ENCODE measurements at places on chromosomes 4 and X.

- peaks cover 8% of the 10 kb centered on the region for H3K27me3 ChIP-seq
- no peaks in the 10 kb centered on the region for H3K36me3 ChIP-seq
- no peak overlapping the region for H3K4me3 ChIP-seq
- DNase-seq: no peak
- H3K4me1 ChIP-seq: peaks cover 3% of the 10 kb centered on the region
These were observed 135.2 kb downstream of the ARSF start for GRCh38 chrX:3176439-3176820.

DNA sequence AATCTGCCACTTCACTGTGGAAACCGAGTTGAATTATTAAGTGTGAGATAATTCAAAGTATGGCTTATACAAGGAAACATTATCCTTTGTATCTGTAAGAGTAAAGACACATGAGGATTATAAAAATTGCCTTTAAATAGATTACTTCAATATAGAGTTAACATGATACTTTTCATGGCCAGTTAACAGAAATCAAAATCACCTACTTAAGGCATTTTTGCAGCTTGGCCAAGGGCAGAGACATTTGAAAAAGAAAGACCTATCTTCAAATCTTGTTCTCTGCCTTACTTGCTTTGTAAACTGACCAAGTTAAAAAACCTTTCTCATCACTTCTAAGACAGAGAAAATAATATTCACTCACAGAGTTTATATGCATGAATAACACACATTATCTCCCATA, 44.9 kb upstream of the GUCY1B1 start:
- no peak for DNase-seq
- H3K27me3 ChIP-seq: no peaks in the 10 kb centered on the region
- H3K36me3 ChIP-seq: peaks cover 10% of the 10 kb centered on the region
- no peak overlapping the region for H3K4me3 ChIP-seq
- H3K4me1 ChIP-seq: no peaks in the 10 kb centered on the region

DNA sequence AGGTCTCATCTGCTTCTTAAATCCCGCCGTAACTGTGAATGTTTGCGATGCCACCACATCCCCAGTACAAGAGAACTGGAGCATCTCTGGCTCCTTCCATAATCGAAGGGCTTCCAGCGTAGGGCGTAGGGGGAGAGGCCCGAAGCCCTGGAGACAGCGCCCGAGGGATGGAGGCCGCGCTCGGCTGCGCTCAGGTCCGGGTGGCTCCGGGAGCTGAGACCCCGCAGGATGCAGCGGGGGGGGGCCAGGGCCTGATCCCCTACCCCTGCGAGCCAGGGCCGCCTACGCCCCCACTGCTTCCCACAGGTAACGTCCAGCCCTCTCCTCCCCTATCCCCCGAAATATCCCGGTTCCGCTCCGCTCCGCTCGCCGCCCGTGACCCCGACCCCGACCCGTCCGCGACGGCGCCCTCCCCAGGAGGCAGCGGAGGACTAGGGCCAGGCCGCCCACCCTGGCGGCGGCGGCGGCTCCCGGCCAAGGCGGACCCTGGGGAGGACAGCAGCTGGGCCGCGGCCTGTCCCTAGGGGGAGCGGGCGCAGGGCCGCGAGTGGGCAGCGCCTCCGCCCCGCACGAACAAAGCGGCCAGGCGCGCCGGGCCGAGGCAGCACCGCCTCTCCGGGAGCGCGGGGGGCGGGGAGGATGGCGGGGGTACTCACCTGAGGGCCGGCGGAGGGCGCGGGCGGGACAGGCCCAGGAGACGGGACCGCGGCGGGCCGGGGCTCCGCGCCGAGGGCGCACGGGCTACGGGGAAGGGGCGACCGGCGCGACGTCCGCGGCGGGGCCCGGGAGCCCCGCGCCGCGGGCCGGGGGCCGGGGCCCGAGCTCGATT, 723 bp downstream of the WDFY3 start:
- H3K27ac ChIP-seq: peak overlapping the region; percentile 96
- no peaks in the 10 kb centered on the region for H3K27me3 ChIP-seq
- DNase-seq: peak; percentile 59
- peaks cover 6% of the 10 kb centered on the region for H3K36me3 ChIP-seq
- H3K4me3 ChIP-seq: peak overlapping the region; percentile 91

GRCh38 chr4:25842229-25842845, 20.5 kb downstream of the SEL1L3 start:
- no peaks in the 10 kb centered on the region for H3K4me1 ChIP-seq
- H3K4me3 ChIP-seq: no peak overlapping the region
- no peaks in the 10 kb centered on the region for H3K27me3 ChIP-seq
- H3K27ac ChIP-seq: no peak overlapping the region

GRCh38 chr4:168421671-168422070, 58.6 kb downstream of the DDX60L start:
- H3K27me3 ChIP-seq: no peaks in the 10 kb centered on the region
- no peaks in the 10 kb centered on the region for H3K36me3 ChIP-seq

DNA sequence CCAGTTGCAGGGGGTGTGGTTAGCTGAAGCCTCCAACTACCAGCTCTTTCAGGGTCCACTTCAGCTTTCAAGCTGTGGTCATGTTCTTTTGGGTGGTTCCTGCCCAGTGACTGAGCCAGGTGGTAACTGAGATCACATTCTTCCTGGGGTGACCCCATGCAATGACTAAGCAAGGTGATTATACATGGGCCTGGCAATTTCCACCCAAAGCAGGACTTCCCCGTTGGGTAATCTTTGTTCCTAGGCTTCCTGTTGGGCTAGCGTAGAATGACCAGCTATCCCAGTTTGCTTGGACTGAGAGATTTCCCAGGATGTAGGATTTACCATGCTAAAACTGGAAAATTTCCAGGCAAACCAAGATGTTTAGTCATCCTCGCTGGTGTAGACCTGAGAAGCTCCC, 18.4 kb upstream of the MAGEB17 start:
- H3K4me1 ChIP-seq: no peaks in the 10 kb centered on the region
- H3K36me3 ChIP-seq: no peaks in the 10 kb centered on the region
- no peak overlapping the region for H3K4me3 ChIP-seq
- H3K27me3 ChIP-seq: peaks cover 4% of the 10 kb centered on the region

DNA sequence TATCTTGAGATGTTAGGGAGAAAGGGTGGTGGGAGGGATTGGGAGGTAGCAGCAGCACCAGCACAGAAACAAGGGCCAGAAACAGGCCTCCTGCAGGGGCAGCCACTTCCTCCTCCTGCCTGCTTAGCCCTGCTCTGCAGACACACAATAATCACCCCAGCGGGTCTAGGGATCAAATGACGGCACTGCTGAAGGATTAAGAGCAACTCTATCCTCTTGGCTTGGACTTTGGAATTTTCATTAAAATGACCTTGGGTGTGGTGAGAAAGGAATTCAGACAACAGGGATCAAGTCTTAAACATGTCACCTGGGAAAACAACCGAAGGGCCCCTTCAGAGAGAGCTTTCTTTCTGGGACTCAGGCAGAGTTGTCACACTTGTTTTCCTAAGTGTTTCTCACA, 353.4 kb downstream of the SPRY1 start:
- no peaks in the 10 kb centered on the region for H3K36me3 ChIP-seq
- no peak overlapping the region for H3K4me3 ChIP-seq
- H3K27ac ChIP-seq: peak overlapping the region; percentile 57
- H3K27me3 ChIP-seq: no peaks in the 10 kb centered on the region
- no peak for DNase-seq
- H3K4me1 ChIP-seq: peaks cover 20% of the 10 kb centered on the region

DNA sequence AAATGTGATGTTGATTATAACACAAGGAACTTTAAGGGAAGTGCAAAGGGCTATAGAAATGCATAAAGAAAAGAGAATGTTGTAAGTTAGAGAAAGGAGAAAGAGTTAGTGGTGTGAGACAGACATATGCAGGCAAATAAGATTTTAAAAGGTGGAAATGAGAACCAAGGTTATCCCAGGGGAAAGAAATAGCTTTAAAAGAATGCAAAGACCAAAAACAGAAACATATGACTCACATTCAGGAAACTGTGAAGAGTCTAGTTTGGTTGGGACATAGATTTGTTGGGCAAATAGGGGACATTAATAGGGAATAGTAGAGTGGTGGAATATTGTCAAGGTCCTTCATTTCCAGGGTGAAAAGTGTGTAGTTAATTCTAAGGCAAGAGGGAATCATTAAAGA, 52.4 kb downstream of the MAPK10 start:
- H3K27ac ChIP-seq: no peak overlapping the region
- peaks cover 13% of the 10 kb centered on the region for H3K4me1 ChIP-seq
- no peak overlapping the region for H3K4me3 ChIP-seq
- H3K27me3 ChIP-seq: no peaks in the 10 kb centered on the region

- no peak overlapping the region for H3K4me3 ChIP-seq
- H3K36me3 ChIP-seq: peaks cover 31% of the 10 kb centered on the region
- H3K4me1 ChIP-seq: peaks cover 4% of the 10 kb centered on the region
- H3K27me3 ChIP-seq: no peaks in the 10 kb centered on the region
- no peak for DNase-seq
These were observed 153.5 kb downstream of the CAMK2D start for GRCh38 chr4:113607998-113608397.

GRCh38 chrX:139106069-139106468, 394.6 kb upstream of the FGF13 start:
- H3K4me3 ChIP-seq: no peak overlapping the region
- peaks cover 11% of the 10 kb centered on the region for H3K4me1 ChIP-seq
- H3K27me3 ChIP-seq: no peaks in the 10 kb centered on the region
- peaks cover 2% of the 10 kb centered on the region for H3K36me3 ChIP-seq
- H3K27ac ChIP-seq: no peak overlapping the region

- no peak for DNase-seq
- H3K36me3 ChIP-seq: no peaks in the 10 kb centered on the region
- H3K27me3 ChIP-seq: no peaks in the 10 kb centered on the region
- H3K27ac ChIP-seq: no peak overlapping the region
These were observed 37.5 kb upstream of the NOCT start for GRCh38 chr4:138978028-138978585.

GRCh38 chrX:29587107-29587506, 628.3 kb upstream of the MAGEB2 start:
- H3K4me1 ChIP-seq: no peaks in the 10 kb centered on the region
- no peaks in the 10 kb centered on the region for H3K27me3 ChIP-seq
- H3K36me3 ChIP-seq: no peaks in the 10 kb centered on the region
- no peak overlapping the region for H3K4me3 ChIP-seq
- no peak overlapping the region for H3K27ac ChIP-seq

- H3K27me3 ChIP-seq: no peaks in the 10 kb centered on the region
- H3K36me3 ChIP-seq: no peaks in the 10 kb centered on the region
- DNase-seq: no peak
- peaks cover 3% of the 10 kb centered on the region for H3K4me1 ChIP-seq
- no peak overlapping the region for H3K27ac ChIP-seq
- H3K4me3 ChIP-seq: no peak overlapping the region
These were observed 298.1 kb downstream of the ANKRD50 start for GRCh38 chr4:124414276-124415040.

DNA sequence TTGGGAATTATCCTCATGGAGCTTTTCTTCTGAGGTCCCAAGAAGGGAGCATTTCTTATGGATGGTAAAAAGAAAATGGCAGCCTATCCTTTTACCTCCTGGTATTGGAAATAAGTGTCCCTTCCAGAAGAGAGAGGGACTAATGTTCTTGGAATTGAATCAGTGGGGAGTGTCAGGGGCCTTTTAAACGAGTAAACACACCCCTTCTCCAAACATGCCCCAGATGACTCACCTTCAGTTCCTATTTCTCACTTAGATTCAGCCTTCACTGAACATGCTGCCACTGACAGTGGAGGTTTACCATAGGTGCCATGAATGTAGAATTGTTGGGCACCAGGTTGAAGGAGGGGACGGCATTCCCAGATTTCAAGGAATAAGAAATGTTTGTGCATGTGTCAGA, 19.0 kb downstream of the MAGEC2 start:
- no peak overlapping the region for H3K4me3 ChIP-seq
- DNase-seq: no peak
- no peaks in the 10 kb centered on the region for H3K36me3 ChIP-seq
- H3K4me1 ChIP-seq: no peaks in the 10 kb centered on the region

DNA sequence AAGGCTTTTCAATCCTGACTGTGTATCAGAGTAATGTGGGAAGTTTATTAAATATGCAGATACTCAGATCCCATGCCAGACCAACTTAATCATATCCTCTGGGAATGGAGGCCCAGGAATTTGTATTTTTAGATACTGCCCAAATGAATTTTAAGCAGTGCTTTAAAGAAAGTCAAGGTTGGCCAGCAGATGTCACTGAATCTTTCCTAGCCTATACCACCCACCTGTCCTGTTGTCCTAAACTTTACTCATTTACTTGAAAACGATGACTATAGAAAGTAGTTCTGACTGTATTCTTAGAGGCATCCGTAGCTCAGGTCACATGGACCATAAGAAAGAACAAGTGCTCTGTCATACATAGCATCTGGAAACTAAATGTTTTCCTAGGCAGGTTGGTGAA, 79.9 kb downstream of the AMOT start:
- H3K36me3 ChIP-seq: no peaks in the 10 kb centered on the region
- H3K27me3 ChIP-seq: no peaks in the 10 kb centered on the region
- DNase-seq: no peak
- H3K4me3 ChIP-seq: no peak overlapping the region
- no peak overlapping the region for H3K27ac ChIP-seq

DNA sequence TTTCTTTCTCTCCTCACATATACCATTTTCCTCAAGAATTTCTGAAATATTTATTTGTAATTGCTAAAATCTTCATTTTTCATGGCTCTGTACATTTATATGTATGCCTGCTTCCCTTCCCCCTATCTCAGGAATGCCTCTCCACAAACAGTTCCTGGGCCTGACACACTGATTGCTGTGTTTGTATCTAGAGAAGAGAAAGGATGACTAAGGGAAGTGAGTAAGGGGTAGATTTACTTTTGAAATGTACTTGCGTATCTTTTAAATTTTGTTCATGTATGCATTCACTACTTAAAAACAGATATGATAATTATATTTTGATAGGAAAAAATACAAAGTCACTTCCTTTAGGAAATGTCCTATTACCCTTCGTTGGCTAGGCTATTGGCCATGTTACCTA, 790.8 kb downstream of the PCDH18 start:
- DNase-seq: no peak
- H3K36me3 ChIP-seq: no peaks in the 10 kb centered on the region
- H3K4me1 ChIP-seq: no peaks in the 10 kb centered on the region
- no peak overlapping the region for H3K4me3 ChIP-seq
- no peak overlapping the region for H3K27ac ChIP-seq
- H3K27me3 ChIP-seq: no peaks in the 10 kb centered on the region

- no peak for DNase-seq
- no peak overlapping the region for H3K4me3 ChIP-seq
- H3K4me1 ChIP-seq: no peaks in the 10 kb centered on the region
These were observed 17.6 kb downstream of the TNIP3 start for GRCh38 chr4:121146530-121146929.

DNA sequence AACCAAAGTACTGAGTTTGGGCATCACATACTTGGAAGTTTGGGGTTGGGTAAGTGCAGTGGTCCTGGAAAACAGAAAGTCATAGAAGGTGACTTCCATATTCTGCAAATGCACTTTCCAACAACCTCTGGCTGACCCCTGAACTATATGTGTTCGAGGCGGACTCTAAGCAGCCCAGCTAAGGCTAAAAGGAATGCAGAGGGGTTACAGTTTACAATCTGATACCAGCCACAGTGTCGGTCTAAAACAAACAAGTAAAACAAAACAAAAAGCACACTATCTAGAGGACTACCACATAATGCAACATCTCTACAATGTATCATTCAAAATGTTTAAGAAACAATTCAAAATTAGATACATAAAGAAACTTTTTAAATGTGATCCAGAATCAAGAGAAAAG, 185.6 kb downstream of the ADAMTS3 start:
- no peak for DNase-seq
- H3K27ac ChIP-seq: no peak overlapping the region
- H3K36me3 ChIP-seq: no peaks in the 10 kb centered on the region
- H3K27me3 ChIP-seq: no peaks in the 10 kb centered on the region
- H3K4me3 ChIP-seq: no peak overlapping the region
